ENCODE measurements at places on chromosomes 5 and 9. TPM values are rescaled to one million over a fixed set of nuclear protein-coding genes. Genes with fewer than 3 reads are reported as not detected.
A peak's percentile ranks its signal among the peaks of the same experiment; 100 is the strongest.

Gene CDKN2A
- not detected for total RNA-seq

Gene DMRT2
- 0.31 TPM for total RNA-seq

Gene ADGRV1
- total RNA-seq: 23.1 TPM

GRCh38 chr9:127079446-127080140, 42.8 kb downstream of the ANGPTL2 start:
- peaks cover 24% of the 10 kb centered on the region for H3K4me1 ChIP-seq
- peaks cover 3% of the 10 kb centered on the region for H3K27me3 ChIP-seq
- no peak overlapping the region for H3K4me3 ChIP-seq
- DNase-seq: no peak

Gene DBH
- 0.08 TPM for total RNA-seq

DNA sequence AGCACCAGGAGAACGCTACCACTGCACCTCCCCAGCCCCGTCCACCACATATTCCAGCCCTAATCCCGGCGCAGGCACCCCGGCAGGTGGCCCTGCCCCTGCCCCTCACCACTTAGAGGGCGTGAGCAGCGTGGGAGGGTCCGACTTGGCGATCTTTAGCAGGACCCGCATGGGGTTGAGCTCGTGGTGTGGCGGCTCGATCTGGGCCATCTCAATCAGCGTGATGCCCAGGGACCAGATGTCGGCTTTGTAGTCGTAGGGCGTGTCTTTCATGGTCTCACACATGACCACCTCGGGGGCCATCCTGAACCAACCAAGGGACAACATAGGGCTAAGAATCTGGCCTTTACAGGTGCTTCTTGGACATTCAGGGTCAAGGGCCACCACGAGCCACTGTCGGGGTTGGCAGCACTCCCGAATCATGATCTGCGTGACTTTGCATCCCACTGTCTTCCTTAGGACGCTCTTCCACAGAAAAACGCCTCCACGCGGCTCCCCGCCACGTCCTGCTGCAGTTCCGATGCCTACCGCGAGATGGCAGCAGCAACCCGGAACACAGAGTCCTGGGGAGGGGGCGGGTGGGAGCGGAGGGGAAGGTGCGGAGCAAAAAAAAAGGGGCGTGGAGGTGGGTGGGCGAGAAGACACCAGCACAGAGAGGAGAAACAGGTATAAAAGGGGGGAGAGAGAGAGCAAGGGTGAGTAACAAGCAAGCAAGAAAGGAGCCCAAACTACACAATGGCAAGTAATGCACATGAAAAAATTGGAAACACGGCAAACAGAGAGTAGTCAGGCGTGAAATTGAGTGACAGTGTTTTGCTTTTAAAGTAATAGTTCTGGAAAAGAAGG, 81.3 kb downstream of the STK10 start:
- no peak overlapping the region for H3K27ac ChIP-seq
- H3K27me3 ChIP-seq: peaks cover 7% of the 10 kb centered on the region
- H3K36me3 ChIP-seq: peaks cover 32% of the 10 kb centered on the region
- H3K4me1 ChIP-seq: peaks cover 56% of the 10 kb centered on the region
- peak; percentile 83 for DNase-seq
- peak overlapping the region; percentile 18 for H3K4me3 ChIP-seq

GRCh38 chr9:100277166-100277979, 75.4 kb downstream of the TEX10 start:
- no peak overlapping the region for H3K4me3 ChIP-seq
- H3K36me3 ChIP-seq: peaks cover 14% of the 10 kb centered on the region
- H3K27ac ChIP-seq: no peak overlapping the region
- DNase-seq: no peak

Gene PCDHGA1
- 1.4 TPM for total RNA-seq

GRCh38 chr5:73303148-73304079, 130.4 kb downstream of the TMEM174 start:
- H3K4me3 ChIP-seq: peak overlapping the region; percentile 8
- DNase-seq: peak; percentile 61
- peaks cover 52% of the 10 kb centered on the region for H3K27me3 ChIP-seq

GRCh38 chr9:72858089-72858912, 94.6 kb downstream of the ALDH1A1 start:
- no peaks in the 10 kb centered on the region for H3K27me3 ChIP-seq
- H3K36me3 ChIP-seq: no peaks in the 10 kb centered on the region
- H3K4me1 ChIP-seq: peaks cover 11% of the 10 kb centered on the region
- no peak overlapping the region for H3K4me3 ChIP-seq
- H3K27ac ChIP-seq: no peak overlapping the region
- no peak for DNase-seq

DNA sequence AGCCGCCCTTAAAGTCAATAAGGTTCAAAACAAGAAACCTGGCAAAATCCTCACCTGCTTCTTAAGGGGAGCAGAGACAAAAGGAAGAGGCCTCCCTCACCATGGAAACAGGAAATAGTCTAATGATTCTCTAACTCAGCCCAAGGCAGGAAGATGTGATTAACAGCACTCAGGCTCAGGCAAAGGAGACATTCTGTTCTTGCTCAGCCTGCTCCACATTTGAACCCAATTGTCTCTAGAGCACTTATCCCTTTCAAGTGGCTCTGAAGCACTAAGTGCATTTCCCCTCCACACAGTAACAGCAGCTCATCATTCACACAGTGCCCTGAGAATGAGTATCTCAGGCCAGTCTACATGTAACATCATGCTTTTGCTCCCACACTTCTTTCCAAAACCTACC, 72.3 kb downstream of the NIPSNAP3B start:
- no peak for DNase-seq
- peaks cover 35% of the 10 kb centered on the region for H3K4me1 ChIP-seq
- H3K36me3 ChIP-seq: peaks cover 65% of the 10 kb centered on the region
- H3K27me3 ChIP-seq: peaks cover 11% of the 10 kb centered on the region
- peak overlapping the region; percentile 26 for H3K4me3 ChIP-seq
- H3K27ac ChIP-seq: peak overlapping the region; percentile 83

DNA sequence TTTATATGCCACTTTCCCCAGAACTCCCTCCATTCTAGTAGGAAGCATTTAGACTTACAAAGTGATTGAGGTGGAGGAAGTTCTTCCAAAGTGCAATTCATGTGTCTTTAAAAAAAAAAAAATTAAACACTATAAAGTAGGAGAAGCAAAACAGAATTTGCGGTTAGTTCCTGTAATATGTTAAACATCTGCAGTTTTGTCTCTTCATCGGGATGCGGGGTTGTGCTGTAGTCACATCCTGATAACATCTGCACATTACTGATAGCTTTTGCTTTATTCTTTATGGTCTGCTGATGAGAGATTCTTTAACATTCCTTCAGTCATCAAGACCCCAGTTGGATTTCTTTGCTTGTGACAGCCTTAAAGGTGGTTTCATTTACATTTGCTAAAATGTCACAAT, 694.3 kb downstream of the NR2F1-AS1 start:
- no peaks in the 10 kb centered on the region for H3K36me3 ChIP-seq
- no peak overlapping the region for H3K4me3 ChIP-seq
- DNase-seq: no peak
- no peaks in the 10 kb centered on the region for H3K4me1 ChIP-seq
- no peak overlapping the region for H3K27ac ChIP-seq

DNA sequence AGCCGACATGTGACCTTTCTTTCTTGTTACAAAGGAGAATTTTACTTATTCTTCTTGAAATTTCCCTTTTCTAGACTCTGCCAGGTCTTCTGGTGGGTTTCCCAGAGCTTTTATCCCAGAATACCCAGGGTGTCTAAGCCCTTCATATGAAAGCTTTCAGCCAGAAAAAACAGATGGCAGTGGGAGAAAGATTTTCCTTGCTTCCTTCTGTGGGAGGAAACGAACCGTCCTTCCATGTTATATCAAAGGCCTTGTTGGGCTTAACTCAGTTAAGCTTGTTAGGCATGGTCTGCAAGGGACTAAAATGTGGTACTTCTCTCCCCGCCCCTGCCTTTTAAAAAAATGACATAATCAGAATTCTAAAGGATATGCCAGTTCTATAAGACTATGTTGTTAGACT, 47.5 kb downstream of the SPATA31D1 start:
- no peaks in the 10 kb centered on the region for H3K36me3 ChIP-seq
- H3K4me3 ChIP-seq: no peak overlapping the region
- no peaks in the 10 kb centered on the region for H3K4me1 ChIP-seq
- H3K27me3 ChIP-seq: no peaks in the 10 kb centered on the region
- DNase-seq: no peak

Gene ADAMTS12
- 9.8 TPM for total RNA-seq

GRCh38 chr5:68268101-68268851, 52.7 kb downstream of the PIK3R1 start:
- H3K4me3 ChIP-seq: no peak overlapping the region
- peaks cover 9% of the 10 kb centered on the region for H3K4me1 ChIP-seq
- DNase-seq: no peak

Gene GABRA1
- not detected for total RNA-seq

DNA sequence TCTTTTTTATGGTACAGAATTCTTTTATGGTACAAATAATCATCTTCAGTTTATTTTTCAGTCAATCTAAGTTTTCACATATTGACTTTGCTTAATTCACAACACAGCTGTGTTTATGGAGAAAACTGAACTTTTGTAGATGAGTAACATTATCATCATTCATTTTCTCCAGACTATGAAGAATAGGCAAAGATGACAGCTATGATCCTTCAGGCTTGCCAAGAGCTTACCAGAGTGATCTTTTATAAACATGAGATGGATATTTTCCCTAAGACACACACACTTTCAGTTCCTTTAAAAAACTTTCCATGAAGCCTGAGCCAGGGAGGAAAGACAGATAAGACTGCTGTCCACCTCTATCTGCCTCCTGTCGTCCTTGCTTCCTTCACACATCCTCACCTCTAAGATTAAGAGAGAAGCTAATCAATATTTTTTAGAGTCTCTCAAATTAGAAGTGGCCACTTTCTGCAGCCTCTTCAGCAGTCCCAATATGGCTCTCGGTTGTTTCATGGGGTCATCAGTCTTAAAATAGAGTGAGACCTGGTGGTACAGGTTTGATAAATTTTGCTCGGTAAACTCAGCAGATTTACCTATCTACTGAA, 108.1 kb upstream of the SLC27A6 start:
- DNase-seq: no peak
- H3K4me1 ChIP-seq: no peaks in the 10 kb centered on the region
- no peak overlapping the region for H3K4me3 ChIP-seq
- no peak overlapping the region for H3K27ac ChIP-seq
- no peaks in the 10 kb centered on the region for H3K36me3 ChIP-seq
- peaks cover 5% of the 10 kb centered on the region for H3K27me3 ChIP-seq

Gene DOCK2
- 6.5 TPM for total RNA-seq

Gene RPL37
- 1,272 TPM for total RNA-seq

GRCh38 chr5:76473661-76474060, 70.6 kb downstream of the IQGAP2 start:
- no peak overlapping the region for H3K27ac ChIP-seq
- no peaks in the 10 kb centered on the region for H3K36me3 ChIP-seq
- DNase-seq: no peak
- H3K4me3 ChIP-seq: no peak overlapping the region
- peaks cover 19% of the 10 kb centered on the region for H3K4me1 ChIP-seq

DNA sequence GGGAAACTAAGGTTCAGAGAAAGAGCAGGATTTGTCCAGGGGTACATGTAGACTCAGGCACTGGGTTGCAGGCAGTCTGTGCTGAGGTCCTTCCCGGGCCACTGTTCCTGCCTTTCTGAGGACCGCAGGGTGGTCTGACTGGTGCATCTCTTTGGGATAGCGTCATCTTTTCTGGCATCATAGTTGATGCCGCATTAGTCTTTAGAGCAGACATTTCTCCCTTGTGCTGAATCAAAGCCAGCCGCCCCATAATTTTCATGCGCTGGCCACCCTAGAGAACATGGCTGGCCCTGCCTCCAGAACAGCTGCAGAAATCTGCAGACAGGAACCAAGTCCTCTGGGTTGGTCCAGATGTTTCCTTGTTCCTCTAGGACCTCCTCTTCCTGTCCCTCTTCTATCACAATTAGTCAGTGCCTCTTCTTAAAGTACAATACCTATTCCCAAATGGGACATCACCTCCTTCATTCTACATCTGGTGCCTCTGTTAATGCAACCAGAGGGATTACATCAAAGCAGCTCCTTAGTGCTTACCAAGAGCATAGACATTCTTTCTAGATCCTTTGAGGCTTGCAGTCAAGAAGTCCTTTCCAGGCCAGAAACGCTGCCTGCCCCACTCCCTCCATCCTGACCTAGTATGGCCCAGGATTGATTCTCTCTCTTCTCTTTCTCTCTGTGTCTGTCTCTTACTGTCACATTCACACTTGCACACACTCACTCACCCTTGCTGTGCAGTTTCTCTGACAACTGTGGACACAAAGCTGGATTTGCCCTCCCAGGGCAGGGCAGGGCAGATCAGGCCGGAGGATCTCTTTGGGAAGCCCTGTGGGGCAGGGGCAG, 42.0 kb upstream of the ORM1 start:
- H3K36me3 ChIP-seq: peaks cover 43% of the 10 kb centered on the region
- H3K27me3 ChIP-seq: peaks cover 7% of the 10 kb centered on the region
- peaks cover 10% of the 10 kb centered on the region for H3K4me1 ChIP-seq

GRCh38 chr5:74404574-74405508, 235.7 kb downstream of the ENC1 start:
- no peak overlapping the region for H3K27ac ChIP-seq
- H3K4me1 ChIP-seq: peaks cover 11% of the 10 kb centered on the region
- no peak for DNase-seq
- no peak overlapping the region for H3K4me3 ChIP-seq

- H3K36me3 ChIP-seq: no peaks in the 10 kb centered on the region
- no peaks in the 10 kb centered on the region for H3K4me1 ChIP-seq
- no peak for DNase-seq
- no peak overlapping the region for H3K27ac ChIP-seq
- peaks cover 3% of the 10 kb centered on the region for H3K27me3 ChIP-seq
Observed at GRCh38 chr9:101275769-101276250, 109.0 kb downstream of the BAAT start.
